Stimulated activated CD8-positive, alpha-beta memory T cell treated with anti-CD3 and anti-CD28 coated beads, Interleukin-12 subunit alpha, Interleukin-12 subunit beta, amount 100 ng/mL, for 1 hour (primary cell): ENCODE measurements at places on chromosomes 6 and 20.

- no peak for DNase-seq
Observed at GRCh38 chr20:50308513-50309279, 118.1 kb downstream of the CEBPB start.

- DNase-seq = no peak
Observed at GRCh38 chr6:91317984-91318383, 731.1 kb upstream of the MAP3K7 start.

- no peak for DNase-seq
Observed at GRCh38 chr6:8904754-8905153, 469.4 kb upstream of the SLC35B3 start.

- DNase-seq = no peak
Observed at GRCh38 chr20:19249106-19249879, 36.9 kb downstream of the SLC24A3 start.

GRCh38 chr20:47576516-47577033, 74.9 kb downstream of the NCOA3 start:
- DNase-seq = no peak

DNA sequence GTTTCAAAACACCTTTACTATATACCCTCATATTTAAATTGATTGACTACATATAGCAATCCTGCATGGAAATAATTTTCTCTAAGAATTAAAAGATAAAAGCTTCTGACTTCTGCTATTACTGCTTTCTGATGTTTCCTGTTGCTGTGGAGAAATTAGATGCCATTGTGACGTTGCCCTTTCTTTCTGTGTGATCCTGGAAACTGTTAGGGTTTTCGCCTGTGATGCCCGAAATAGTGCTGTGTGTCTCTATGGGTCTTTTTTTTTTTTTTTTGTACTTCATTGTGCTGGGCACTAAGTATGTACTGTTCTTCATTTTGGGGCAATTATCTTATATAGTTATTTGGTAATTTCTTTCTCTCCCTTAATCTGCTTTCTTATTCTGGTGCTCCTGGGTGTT, 205.0 kb downstream of the ARID1B start:
- DNase-seq = no peak

DNA sequence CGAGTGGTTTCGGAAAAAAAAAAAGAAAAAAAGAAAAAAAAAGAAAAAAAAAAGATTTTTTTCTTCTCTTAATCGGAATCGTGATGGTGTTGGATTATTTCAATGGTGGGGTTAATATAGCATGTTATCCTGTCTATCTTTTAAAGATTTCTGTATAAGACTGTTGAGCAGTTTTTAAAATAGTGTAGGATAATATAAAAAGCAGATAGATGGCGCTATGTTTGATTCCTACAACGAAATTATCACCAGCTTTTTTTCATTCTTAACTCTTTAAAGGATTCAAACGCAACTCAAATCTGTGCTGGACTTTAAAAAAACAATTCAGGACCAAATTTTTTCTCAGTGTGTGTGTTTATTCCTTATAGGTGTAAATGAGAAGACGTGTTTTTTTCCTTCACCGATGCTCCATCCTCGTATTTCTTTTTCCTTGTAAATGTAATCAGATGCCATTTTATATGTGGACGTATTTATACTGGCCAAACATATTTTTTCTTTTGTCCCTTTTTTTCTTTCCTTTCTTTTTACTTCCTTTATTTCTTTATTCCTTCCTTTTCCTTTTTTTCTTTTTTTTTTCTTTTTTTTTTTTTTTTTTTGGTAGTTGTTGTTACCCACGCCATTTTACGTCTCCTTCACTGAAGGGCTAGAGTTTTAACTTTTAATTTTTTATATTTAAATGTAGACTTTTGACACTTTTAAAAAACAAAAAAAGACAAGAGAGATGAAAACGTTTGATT, 3.6 kb downstream of the SOX4 start:
- DNase-seq = no peak

DNA sequence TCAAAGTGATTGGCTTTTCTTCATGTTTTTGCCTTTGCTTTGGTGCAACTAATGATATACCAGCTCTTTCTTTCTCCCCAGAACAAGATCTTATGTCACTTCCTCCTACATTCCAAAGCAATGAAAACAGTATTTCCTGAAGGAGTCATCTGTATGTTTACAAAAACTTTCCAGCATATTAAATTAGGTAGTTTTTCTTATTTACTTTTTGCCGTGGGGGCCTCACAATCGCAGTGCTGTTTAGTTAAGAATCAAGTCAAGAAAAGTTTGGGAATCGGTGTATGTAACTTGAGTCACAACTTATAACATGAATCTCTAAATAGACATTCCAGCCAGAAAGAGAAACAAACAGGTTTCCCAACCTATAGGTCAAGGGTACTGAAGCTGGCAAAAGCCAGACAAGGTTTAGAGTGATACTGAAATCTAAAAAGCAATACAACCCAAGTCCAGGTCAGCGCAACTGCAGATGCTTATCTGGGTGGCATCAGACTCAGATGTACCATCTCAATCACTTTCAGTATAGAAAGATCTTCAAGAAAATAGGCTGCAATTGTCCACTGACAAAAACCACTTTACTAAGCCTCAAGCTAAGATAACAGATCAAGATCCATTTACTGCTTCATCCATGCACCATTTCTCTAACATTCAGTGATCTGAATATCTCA, 63.6 kb downstream of the IPCEF1 start:
- DNase-seq = no peak

- DNase-seq = no peak
Observed at GRCh38 chr20:8670893-8671215, 398.0 kb upstream of the PLCB4 start.

- no peak for DNase-seq
Observed at GRCh38 chr6:34580707-34581560, 24.8 kb upstream of the SPDEF start.

DNA sequence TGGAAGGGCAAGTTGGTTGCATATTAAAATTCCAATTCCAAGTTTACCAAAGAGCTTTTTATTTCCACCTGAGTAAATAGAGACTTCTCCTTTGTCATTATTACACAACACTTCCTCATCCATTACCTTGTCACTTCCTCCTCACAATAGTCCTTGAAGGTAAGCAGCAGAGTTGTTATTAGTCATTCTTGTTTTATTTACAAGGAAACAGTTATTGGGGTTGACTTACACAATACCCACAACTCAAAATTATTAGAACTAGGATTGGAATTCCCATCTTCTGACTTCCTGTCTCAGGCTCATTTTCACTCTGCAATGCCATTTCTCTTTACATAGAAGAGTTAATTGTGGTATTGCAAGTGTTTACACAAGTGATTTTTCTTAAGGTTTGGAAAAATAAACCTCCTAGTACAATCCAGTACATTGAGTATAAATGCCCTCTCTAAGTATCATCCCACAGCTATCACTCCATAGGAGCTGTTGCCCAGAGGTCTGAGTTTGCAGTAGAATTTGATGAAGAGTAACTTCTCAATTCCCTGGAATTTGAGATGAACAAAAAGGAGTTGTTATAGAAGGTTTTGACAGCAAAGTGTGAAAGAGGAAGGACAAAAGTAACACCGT, 28.9 kb upstream of the MTRF1L start:
- DNase-seq = no peak

DNA sequence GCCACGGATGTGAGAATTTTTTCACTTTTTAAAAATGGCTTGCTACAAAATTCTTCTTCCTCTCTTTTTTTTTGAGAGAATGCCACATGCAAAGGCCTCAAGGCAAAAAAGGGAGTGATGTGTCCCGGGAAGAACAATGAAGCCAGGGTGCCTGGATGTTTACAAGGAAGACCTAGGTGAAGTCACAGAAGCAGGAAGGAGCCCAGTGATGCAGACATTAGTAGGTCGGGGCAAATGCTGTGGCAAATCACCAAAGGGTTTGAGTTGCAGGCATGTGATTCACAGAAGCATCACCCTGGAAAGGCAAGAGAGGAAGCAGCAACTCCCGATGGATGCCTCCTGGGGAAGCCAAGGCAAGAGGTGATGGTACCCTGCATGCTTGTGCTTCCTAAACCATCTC, 46.8 kb downstream of the FARS2 start:
- no peak for DNase-seq

- DNase-seq = no peak
Observed at GRCh38 chr6:150072201-150072600, 3.3 kb upstream of the ULBP3 start.

- no peak for DNase-seq
Observed at GRCh38 chr6:148529010-148529409, 186.4 kb downstream of the SASH1 start.

DNA sequence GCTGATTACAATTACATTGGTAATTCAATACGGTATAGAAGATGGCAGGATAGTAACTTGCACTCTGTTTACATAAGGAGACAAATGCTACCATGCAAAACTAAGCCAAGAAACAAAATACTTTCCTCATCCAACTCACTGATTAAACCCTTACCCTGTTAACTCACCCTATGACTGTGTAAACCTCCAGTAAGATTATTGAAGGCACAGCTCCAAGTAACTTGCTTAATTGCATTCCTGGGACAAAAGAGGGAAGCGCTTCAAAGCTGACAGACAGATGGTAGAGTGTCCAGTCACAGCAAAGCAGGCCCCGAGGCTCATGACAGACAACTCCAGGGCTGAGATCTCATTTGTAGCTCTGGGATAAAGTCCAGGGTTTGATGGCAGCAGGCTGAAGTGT, 6.9 kb upstream of the KIF16B start:
- DNase-seq = no peak

DNA sequence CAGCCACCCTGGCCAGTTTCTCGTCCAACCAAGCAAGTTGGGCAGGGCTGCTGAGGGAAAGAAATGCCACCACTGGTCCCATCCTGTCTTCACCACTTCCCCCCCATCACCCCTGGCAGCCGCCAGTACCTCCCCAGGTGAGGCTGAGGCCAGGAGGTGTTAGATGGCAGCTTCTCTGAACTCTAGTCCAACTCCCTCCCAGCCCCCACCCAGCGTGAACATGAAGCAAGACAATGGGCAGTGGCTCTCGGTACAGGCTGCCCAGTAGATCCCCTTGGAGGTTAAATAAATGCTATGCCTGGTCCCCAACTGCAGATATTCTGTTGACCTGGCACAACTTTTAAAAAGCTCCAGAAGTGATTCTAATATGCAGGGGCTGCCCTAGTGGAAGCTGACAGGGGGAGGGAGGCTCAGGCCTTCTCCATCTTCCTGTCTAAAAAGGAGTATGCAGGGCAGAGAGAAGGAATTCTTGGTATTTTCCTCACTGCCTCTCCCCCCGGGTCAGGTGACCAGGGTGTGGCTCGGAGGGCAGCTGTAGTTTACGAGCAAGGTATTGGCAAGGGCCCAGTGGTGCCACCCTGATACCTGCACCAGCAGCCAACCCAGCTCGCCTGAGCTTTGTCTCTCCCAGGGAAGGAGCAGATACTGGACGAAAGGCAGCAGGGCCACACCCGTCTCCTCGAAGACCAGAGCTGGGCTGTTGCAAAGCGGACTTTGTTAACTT, 25.7 kb downstream of the KCNK5 start:
- DNase-seq = no peak

- no peak for DNase-seq
Observed at GRCh38 chr6:72374857-72375256, 247.0 kb upstream of the KCNQ5 start.

- no peak for DNase-seq
Observed at GRCh38 chr6:36249536-36249935, 20.3 kb upstream of the PNPLA1 start.

DNA sequence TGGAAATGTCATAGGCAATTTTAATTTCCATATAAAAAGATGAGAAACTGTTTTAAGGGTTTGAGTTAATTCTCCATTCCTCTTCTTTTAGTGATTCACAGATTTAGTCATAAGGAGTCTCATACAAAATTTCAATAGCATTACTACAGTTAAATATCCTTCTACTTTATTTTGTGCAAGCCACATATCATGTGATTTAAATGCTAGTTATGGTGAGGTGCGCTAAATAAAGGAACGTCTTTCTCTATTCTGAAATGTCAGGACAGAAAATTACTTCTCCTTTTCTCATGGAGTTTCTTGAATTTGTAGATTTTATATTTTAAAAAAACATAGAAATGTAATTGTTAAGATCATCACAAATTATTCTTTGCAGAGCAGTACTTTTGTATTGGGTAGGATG, 50.0 kb upstream of the SUPT3H start:
- no peak for DNase-seq

DNA sequence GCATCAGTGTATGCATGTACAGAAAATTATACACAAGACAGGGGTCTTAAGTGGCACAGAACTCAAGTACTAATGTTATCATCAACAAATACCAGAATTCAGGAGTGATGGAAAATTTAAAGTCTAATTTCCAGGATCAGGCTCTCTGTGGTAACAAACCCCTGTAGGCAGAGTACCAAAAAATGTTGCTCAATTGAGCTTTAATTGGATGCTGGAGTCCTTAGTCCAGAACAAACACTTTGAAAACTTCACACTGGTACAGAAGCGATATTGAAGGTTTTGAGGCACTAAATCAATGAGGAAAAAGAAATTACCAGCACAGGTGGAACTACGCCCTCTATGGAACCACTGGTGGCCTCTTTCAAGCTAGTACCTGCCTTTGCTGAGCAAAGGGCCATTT, 113.1 kb downstream of the FOXC1 start:
- DNase-seq = no peak

GRCh38 chr20:37501940-37502339, 19.1 kb upstream of the NNAT start:
- no peak for DNase-seq

- DNase-seq = no peak
Observed at GRCh38 chr6:35489995-35490791, 6.7 kb downstream of the TEAD3 start.

DNA sequence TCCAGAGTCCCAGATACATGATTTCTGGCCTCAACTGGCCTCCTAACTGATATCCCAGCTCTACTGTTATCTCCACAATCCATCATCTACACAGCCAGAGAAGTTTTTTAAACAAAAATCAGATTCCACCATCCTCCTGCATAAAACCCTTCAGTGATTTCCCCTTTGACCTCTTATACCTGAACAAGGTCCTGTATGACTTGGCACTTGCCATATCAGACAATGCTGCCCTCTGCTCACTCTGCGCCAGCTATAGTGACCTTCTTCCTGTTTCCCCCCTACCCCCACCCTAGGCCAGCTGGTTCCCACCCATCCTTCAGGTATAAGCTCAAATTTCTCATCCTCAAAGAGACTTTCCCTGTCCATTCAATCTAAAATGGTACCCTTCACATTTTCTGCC, 322.2 kb downstream of the PKHD1 start:
- DNase-seq = no peak

DNA sequence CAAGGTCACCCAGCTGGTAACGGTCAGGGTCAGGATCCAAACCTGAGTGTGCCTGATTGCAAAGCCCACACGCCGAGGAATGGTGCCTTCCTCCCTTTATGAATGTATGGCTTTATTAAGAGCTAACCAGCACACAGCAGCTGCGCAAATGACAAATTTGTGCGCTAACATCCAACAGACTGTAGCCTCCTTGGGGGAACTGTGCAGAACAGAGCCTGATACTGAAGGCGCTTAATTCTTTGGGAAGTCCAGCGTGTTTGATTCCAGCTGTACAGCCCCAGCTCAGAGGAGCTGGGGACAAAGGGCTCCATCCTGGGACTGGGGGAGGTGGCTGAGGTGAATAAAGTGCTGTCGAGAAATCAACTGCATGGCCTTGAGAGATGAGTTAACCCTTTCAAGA, 75.7 kb upstream of the JARID2 start:
- DNase-seq = no peak

GRCh38 chr6:33929575-33930288, 125.9 kb upstream of the MLN start:
- DNase-seq = no peak

- no peak for DNase-seq
Observed at GRCh38 chr20:9968015-9968414, 66.8 kb upstream of the ANKEF1 start.
